ENCODE measurements at places on chromosomes 3 and 15. TPM values are rescaled to one million over a fixed set of nuclear protein-coding genes. Genes with fewer than 3 reads are reported as not detected.

Gene SI
- 0.11 TPM for polyA plus RNA-seq

Gene ADAMTS17
- polyA plus RNA-seq, result 1.7 TPM

Gene ANKUB1
- polyA plus RNA-seq, result not detected

Gene DNAH1
- 1.7 TPM for polyA plus RNA-seq

Gene NPAP1
- 0.04 TPM for polyA plus RNA-seq

- no peak for DNase-seq
These were observed 17.9 kb downstream of the CD80 start for GRCh38 chr3:119541547-119541946.

GRCh38 chr3:160474416-160474838 lies 24.8 kb upstream of the TRIM59 start:
- no peak for DNase-seq

- DNase-seq, result peak; percentile 78
These were observed 453 bp downstream of the ZDHHC23 start for GRCh38 chr3:113948015-113948917.

- DNase-seq, result peak; percentile 95
These were observed 31.8 kb upstream of the ZNF774 start for GRCh38 chr15:90320062-90320884.

All from kidney (tissue), 22 donors.